ENCODE measurements at places on chromosomes 7 and 10.

GRCh38 chr10:50431133-50431532 lies 179.8 kb upstream of the ASAH2 start:
- no peak for DNase-seq

- no peak for DNase-seq
Measured at GRCh38 chr7:108441392-108441955, 14.8 kb downstream of the NRCAM start.

GRCh38 chr7:34016876-34017275 lies 111.5 kb downstream of the BMPER start:
- no peak for DNase-seq

GRCh38 chr10:95388539-95388938 lies 97.7 kb upstream of the PDLIM1 start:
- DNase-seq = no peak

DNA sequence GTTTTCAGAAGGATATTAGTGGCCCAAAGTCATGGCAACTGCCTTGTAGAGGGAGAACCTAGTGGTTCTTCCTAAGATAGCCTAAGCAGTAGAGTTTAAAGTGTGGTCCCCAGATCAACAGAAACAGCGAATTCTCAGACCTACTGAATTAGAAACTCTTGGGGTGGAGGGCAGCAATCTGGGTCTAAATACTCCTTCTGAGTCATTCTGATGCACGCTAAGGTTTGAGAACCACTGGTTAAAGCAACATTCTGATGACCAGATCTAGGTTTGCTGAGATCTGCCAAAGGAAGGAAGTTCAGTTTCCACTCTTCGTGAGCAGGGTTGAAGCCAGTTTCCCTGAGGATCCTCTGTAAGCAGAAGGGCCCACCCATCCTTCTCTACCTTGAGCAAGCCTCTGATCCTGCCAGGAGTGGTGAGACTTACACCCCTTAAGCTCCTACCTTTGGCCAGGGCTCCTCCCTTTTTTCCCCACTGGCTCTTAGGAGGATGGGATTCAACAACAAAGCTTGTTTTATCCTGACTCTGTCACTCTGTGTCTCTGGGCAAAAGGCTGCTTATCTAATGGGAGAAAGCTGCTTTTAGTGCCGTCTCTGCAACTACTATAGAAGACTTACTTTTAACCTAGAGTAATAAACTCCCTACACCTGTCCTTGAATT lies 26.8 kb upstream of the TRUB1 start:
- DNase-seq = no peak

DNA sequence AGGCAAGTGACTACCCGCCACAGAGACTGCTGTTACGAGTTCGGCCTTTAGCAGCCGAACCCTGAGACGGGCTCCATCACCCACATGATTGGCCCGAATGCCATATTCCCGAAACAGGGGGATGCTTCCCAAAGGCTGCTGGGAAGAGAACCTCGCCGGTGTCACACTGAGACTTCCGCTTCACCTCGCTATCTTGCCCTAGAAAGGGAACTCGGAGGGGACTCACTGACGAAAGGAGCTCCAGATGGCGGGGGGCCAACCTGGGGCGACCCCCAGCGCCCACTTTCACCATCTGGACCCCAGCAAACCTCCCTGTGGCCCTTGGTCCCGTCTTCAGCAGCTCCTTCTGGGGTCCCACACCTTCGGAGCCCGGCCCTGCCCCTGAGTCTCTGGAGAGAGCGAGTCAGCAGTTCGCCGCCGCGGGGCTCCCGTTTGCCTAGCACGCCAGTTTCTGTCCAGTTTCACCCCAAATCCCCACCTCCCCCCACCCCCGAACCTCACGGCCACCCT lies 529 bp downstream of the HPS1 start:
- no peak for DNase-seq

DNA sequence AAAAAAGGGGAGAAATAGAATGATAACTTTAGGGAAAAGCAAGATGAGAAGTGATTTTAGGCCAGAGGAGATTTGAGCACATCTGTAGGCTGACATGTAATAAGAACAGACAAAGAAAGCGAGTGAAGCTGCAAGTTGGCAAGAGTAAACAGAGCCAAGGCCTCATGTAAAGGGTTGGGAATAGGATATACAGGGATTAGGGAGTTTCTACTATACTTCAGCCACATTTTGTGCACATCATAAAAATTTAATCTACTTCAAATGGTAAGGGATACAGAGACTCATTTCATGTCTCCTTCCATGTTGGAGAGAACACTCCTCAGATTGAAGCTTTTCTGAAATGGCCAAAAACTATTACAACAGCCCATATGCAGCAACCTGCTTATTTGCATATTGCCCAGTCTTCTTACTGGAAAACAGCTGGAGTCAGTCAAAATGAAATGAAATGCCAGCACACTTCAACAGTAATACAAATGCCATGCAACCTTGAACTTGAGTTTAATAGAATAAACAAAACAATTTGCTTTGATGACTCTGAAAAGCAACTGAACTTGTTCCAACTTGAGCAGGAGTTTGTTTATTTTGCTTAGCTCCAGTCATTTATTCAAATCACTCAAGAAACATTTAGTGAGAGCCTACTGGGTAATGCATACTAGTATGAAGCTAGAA lies 49.9 kb downstream of the NRCAM start:
- DNase-seq = no peak

GRCh38 chr10:51103554-51104217 lies 29.4 kb downstream of the PRKG1 start:
- DNase-seq = no peak

DNA sequence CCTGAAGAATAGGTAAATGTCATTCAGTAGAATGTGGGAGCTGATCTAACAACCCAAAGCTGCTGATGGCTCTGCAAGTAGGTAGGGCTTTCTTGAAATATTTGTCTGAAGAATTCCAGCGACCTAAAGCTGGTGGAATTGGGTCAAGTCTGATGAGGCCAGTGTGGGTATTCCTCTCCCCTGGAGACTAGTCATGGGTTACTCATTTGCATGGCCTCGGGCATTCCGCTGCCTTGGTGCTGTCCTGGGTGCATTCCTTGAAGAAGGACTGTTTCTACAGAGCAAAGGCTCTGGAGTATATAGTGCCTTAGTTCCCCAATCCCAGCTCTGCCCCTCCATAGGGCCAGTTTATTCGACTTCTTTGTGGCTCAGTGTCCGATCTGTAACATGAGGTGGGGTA lies 19.2 kb downstream of the PDK4 start:
- no peak for DNase-seq

DNA sequence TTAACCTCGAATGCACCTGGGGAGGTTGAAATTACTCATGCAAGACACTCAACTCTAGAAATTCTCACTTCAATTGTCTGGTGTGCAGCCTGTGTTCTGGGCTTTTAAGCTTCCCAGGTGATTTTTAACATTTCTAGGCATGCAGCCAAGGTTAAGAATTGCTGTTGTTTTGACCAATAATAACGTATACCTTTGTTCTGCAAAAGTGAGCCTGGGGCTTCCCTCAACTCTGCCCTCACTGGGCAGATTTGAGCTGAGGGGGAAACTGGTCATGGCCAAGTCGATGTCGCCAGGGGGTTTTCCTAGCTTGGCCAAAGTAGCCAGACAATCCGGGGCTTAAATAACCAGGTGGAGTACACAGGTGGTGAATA lies 568 bp downstream of the PRSS2 start:
- no peak for DNase-seq

GRCh38 chr7:116653646-116654045 lies 18.4 kb upstream of the MET start:
- DNase-seq = no peak

- DNase-seq = no peak
Measured at GRCh38 chr10:76318211-76318610, 886.8 kb downstream of the LRMDA start.
